ENCODE measurements at places on chromosomes 4 and X.

DNA sequence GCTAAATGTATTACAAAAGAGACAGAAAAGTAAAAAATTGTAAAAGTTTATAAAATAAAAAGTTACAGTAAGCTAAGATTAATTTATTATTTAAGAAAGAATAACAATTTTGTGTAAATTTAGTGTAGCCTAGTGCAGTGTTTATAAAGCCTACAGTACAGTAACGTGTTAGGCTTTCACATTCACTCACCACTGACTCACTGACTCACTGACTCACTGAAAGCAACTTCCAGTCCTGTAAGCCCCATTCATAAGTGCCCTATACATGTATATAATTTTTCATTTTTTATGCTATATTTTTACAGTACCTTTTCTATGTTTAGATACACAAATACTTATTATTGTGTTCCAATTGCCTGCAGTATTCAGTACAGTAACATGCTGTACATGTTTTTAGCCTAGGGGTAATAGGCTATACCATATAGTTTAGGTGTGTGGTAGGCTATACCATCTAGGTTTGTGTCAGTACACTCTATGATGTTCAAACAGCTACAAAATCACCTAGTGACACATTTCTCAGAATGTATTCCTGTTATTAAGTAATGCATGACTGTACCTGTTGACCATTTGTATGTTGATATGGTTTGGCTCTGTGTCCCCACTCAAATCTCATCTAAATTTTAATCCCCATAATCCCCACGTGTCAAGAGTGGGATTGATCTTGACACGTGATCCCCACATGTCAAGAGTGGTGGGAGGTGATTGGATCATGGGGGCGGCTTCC, 57.9 kb downstream of the CFAP299 start:
- H3K4me3 ChIP-seq, result no peak overlapping the region
- no peaks in the 10 kb centered on the region for H3K36me3 ChIP-seq
- DNase-seq, result no peak
- no peak overlapping the region for H3K27ac ChIP-seq
- no peaks in the 10 kb centered on the region for H3K27me3 ChIP-seq

GRCh38 chrX:8364369-8365141, 100.1 kb upstream of the VCX3B start:
- DNase-seq, result peak; percentile 38
- H3K36me3 ChIP-seq, result no peaks in the 10 kb centered on the region
- H3K27me3 ChIP-seq, result no peaks in the 10 kb centered on the region
- H3K27ac ChIP-seq, result no peak overlapping the region
- no peaks in the 10 kb centered on the region for H3K4me1 ChIP-seq

DNA sequence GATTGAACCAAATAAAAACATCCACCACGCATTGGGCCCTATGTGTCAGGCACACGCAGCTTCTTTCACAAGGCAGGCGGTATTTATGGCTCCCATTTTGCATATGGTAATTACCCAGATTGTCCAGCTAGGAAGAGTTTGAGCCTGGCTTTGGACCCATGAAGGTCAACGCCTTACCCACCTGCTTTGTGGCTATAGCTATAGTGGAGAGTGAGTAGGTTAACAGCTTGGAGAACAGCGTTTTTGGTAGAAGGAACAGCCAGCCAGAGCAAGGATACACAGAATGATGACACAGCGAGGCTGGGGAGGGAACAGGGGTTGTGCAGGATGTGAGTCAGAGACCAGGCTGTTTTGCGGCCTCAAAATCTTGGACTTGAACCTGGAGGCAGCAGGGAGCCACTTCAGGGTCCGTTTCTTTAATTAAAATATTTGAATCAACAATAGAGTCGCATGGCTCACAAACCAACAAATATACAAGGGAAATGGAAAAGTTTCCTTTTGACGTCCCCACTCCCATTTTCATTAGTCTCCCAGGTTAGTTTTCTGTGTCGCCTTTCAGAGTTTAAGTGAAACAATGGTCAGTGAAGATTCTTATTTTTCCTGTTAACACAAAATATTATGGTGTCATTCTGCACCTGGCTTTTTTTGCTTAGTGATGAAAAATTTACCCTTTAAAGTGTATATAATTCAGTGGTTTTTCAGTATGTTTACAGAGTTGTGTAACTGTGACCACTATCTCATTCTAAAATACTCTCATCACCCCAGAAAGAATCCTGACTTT, 118.2 kb upstream of the STX18 start:
- H3K27ac ChIP-seq, result peak overlapping the region; percentile 47
- H3K4me3 ChIP-seq, result no peak overlapping the region
- H3K36me3 ChIP-seq, result peaks cover 18% of the 10 kb centered on the region
- H3K27me3 ChIP-seq, result no peaks in the 10 kb centered on the region
- peaks cover 10% of the 10 kb centered on the region for H3K4me1 ChIP-seq
- DNase-seq, result no peak

- H3K27me3 ChIP-seq, result no peaks in the 10 kb centered on the region
- H3K27ac ChIP-seq, result no peak overlapping the region
Measured at GRCh38 chr4:159250751-159251325, 148.0 kb downstream of the RAPGEF2 start.

- peak within 1 kb of the TSS; percentile 92 for H3K27ac ChIP-seq
- DNase-seq, result peak; percentile 76
- H3K36me3 ChIP-seq, result no peaks in the 10 kb centered on the region
- H3K4me3 ChIP-seq, result peak within 1 kb of the TSS; percentile 92
- H3K27me3 ChIP-seq, result peaks cover 9% of the 10 kb centered on the region
- H3K4me1 ChIP-seq, result peaks cover 31% of the 10 kb centered on the region
Measured at GRCh38 chrX:74421036-74421739, at the start of gene SLC16A2. Gene SLC16A2 (plus strand): TSS chrX:74421493. CDS start chrX:74421638, 145 bp downstream.

DNA sequence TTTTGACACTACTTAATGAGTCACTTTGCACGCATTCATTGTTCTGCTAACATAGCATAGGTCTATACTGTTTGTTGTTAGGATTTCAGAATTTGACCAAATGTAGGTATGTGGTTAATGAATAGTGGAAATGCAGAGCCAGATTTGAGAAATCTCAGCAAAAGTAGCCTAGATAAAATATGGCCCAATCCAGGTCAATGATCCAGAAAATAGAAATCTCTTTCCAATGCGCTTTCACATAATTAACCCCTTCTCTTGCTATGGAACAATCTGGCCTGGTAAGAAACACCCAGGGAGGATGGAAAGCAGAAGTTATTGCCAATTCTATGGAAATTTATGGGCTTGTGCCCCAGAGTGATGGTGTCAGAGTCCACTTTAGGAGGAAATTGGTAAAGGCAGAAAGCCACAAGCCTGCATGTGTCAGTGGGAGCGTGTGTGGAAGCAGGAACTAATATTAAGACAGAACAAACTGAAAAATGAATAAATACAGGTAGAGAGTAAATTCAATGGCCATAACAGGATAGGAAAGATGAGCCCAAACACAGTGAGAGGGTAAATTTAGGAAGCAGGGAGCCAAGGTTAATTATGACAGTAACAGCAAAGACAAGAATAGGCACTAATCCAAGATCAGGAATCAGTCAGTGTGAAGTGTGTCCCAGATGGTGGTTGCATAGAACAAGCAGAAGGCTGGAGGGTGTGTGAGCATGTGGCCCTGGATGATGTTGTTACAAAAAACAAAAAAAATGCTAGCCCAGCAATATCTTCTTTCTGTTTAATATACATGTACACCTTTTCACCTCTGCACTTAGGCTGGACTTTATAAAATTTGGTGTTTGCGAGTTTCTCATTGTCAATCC, 102.9 kb downstream of the SYTL5 start:
- no peak overlapping the region for H3K27ac ChIP-seq
- H3K27me3 ChIP-seq, result peaks cover 2% of the 10 kb centered on the region
- no peak overlapping the region for H3K4me3 ChIP-seq
- no peaks in the 10 kb centered on the region for H3K36me3 ChIP-seq

- peaks cover 2% of the 10 kb centered on the region for H3K27me3 ChIP-seq
- no peak overlapping the region for H3K27ac ChIP-seq
- peaks cover 12% of the 10 kb centered on the region for H3K4me1 ChIP-seq
- no peak overlapping the region for H3K4me3 ChIP-seq
- DNase-seq, result no peak
- H3K36me3 ChIP-seq, result peaks cover 67% of the 10 kb centered on the region
Measured at GRCh38 chrX:44908153-44908552, 35.2 kb downstream of the KDM6A start.

DNA sequence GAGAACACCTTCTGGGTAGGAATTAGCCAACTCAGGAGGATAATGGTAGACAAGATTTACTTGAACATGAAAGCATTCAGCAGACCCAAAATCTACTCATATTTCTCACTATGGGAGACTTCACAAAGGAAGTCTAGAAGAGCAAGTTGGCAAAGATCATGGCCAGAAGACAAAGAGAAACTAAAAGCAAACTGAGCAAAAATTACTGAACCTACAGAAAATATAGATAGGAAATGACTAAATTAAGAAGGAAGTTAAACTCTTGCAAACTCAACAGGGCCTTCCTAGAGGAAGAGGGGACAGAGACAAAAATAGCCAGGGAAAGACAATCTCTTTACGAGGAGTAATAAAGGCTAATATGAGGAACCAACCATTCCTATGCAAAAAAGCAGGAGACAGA, 18.7 kb downstream of the CORIN start:
- H3K27ac ChIP-seq, result no peak overlapping the region
- peaks cover 25% of the 10 kb centered on the region for H3K4me1 ChIP-seq
- no peaks in the 10 kb centered on the region for H3K27me3 ChIP-seq
- DNase-seq, result no peak
- no peak overlapping the region for H3K4me3 ChIP-seq

DNA sequence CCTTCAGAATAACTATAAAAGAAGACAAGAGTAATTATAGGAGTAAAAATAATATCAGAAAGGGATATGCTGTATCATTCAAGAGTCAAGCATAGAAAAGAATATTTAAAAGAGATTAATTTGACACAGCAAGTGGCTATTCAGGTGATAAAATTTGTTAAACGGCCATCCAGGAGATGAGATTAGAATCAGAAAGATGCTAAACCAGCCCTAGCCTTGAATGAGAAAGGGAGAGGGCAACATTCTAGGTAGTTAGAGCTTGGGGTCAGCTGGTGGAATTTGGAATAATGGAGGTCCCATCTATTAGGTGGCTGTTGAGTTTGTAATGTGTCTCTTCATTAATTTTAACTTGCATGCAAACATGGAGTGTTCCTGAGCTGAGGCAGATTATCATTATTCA, 350.5 kb upstream of the PABPC4L start:
- DNase-seq, result no peak
- H3K36me3 ChIP-seq, result peaks cover 5% of the 10 kb centered on the region
- H3K27ac ChIP-seq, result no peak overlapping the region
- no peak overlapping the region for H3K4me3 ChIP-seq
- no peaks in the 10 kb centered on the region for H3K27me3 ChIP-seq

GRCh38 chrX:136598631-136599030, 49.3 kb upstream of the CD40LG start:
- H3K27ac ChIP-seq, result no peak overlapping the region
- no peaks in the 10 kb centered on the region for H3K4me1 ChIP-seq
- no peaks in the 10 kb centered on the region for H3K36me3 ChIP-seq
- no peak for DNase-seq

DNA sequence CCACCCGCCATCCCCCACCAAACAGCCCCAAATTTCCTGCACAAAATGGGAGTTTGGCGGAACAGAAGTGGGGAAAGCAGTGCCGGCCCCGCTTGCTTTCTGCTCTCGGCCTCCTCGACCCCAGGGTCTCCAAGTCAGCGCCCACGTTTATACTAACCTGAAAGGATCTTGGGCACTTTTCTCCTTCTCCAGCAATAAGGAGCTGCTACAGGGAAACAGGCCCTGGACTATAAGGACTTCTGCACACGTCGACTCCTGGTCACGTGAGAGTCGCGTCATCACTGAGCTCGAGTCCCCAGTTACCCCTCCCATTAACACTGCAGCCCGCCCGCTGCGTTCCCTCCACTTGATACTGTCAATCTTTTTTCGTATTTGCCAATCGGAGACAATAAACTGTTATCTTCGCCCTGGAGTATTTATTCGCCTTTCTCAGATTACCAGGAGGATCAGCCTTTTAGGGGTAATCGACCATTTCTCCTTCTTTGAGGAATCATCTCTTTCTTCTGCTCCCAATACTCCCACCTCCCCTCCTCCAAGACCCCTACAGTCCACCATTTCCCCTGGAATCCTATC, at the start of gene TCEAL8:
Gene TCEAL8 (minus strand): TSS at position 235 of the 573 bp plus-strand sequence. CDS start 1,176 bp downstream, outside the sequence.
- peak within 1 kb of the TSS; percentile 90 for H3K4me3 ChIP-seq
- peak; percentile 59 for DNase-seq
- peak within 1 kb of the TSS; percentile 98 for H3K27ac ChIP-seq

GRCh38 chr4:98519268-98519977, 139.0 kb downstream of the TSPAN5 start:
- no peaks in the 10 kb centered on the region for H3K27me3 ChIP-seq
- no peak for DNase-seq
- no peak overlapping the region for H3K4me3 ChIP-seq
- peaks cover 22% of the 10 kb centered on the region for H3K36me3 ChIP-seq
- H3K27ac ChIP-seq, result peak overlapping the region; percentile 18
- H3K4me1 ChIP-seq, result peaks cover 79% of the 10 kb centered on the region

GRCh38 chrX:149628768-149629167, 2.8 kb downstream of the TMEM185A start:
- no peaks in the 10 kb centered on the region for H3K27me3 ChIP-seq
- H3K36me3 ChIP-seq, result no peaks in the 10 kb centered on the region
- no peak for DNase-seq
- peaks cover 33% of the 10 kb centered on the region for H3K4me1 ChIP-seq

DNA sequence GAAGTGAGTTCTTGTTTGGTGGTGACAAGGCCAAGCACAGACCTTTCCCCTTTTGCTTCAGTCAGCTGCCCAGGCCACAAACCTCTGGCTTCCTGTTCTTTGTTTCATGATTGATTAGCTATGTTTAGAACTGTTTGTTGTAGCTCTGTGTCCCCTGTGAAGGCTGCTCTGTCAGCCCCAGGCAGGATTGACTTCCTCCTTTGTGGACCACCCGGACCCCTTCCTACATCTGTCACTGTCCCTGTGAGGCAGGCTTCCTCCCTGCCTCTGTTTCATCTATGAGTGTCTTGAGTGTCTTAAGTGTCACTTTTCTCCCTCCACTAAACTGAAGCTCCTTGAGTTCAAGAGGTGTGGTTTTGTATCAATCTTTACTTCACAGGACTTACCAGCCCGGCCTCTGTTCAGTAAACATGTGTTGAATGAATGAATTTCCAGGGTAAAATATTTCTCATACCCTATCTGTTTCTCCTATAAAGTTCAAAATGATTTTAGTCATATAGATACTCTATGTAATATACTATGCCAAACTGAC, 83.5 kb downstream of the ZNF674 start:
- peak overlapping the region; percentile 92 for H3K27ac ChIP-seq
- peaks cover 41% of the 10 kb centered on the region for H3K36me3 ChIP-seq
- DNase-seq, result no peak
- no peaks in the 10 kb centered on the region for H3K27me3 ChIP-seq
- H3K4me3 ChIP-seq, result no peak overlapping the region
- H3K4me1 ChIP-seq, result peaks cover 7% of the 10 kb centered on the region

- H3K27me3 ChIP-seq, result peaks cover 3% of the 10 kb centered on the region
- peaks cover 4% of the 10 kb centered on the region for H3K36me3 ChIP-seq
- no peak overlapping the region for H3K4me3 ChIP-seq
- no peak overlapping the region for H3K27ac ChIP-seq
- H3K4me1 ChIP-seq, result peaks cover 14% of the 10 kb centered on the region
- DNase-seq, result no peak
Measured at GRCh38 chrX:154382483-154383069, 3.5 kb downstream of the EMD start.

DNA sequence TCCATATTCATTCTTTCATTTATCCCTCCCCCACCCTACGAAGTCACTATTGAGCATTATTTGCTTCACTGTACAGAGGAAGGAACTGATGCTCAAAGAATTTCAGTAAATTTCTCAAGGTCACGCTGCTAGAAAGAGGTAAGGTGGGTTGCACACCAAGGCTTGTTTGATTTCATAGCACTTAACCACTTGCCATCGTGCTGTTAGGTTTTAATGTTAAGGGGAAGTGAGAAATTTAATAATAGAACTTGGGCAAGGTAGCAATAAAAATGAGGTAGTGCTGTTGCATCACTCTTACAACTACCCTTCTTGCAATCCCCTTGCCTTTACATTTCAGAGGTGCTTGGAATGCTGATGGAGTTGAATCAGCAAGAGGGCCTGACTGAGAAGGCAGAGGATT, 343.1 kb downstream of the MID1IP1 start:
- no peaks in the 10 kb centered on the region for H3K27me3 ChIP-seq
- DNase-seq, result no peak
- peaks cover 7% of the 10 kb centered on the region for H3K4me1 ChIP-seq

All from nephron progenitor cell (in vitro differentiated cells).